Aorta (tissue), 5 donors: ENCODE measurements at places on chromosomes 7 and 10. TPM values are rescaled to one million over a fixed set of nuclear protein-coding genes. Genes with fewer than 3 reads are reported as not detected.

DNA sequence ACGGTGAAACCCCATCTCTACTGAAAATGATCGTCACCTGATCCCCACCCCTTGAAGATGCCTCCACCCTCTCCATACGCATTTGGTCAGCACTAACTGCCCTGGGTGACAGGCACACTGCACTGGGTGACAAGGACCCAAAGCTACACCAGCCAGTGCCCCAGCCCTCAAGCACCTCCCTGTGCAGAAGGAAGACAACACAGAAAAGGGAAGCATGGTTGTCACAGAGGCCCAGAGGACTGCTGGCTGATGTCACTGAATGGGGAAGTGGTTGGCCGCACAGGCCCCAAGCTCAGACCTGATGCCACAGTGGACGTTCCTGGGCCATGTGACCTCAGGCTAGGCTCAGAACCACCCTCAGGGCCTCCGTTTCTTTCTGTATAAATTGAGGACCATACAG, 4.2 kb upstream of the PILRA start:
- DNase-seq = peak; percentile 90

DNA sequence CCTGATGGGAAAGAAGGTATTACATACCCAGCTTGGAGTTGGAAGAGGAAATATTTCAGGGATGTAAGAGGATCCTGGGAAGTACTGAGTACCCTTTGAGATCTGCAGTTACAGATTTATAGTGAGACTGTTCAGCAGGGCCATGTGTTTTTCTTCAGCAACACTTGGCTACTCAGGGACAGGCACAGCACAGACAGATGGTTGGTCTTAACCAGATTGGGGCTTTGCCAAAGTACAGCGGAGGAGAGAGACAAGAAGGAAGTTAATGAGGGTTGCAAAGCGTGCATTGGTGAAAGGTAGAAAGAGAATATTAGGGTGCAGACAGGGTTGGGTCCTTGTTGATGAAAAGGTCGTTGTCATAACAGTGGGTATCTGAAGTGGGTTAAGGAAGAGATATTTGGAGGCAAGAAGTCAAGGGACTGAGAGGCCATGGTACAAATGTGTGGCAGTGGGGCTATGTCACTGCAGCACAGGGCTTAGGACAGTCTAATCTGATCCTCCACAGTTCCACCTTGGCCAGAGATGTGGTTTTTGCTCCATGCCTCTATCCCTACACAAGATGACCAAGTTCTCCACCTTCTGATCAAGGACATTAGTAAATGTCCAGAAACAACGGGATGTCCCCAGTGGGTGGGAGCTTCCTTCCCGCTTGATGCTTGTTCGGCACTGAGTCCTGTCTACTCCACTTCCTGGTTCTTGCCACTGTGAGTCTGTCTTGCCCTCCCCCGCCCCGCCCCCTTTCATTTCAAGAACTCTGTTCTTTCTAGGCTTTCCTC, 18.9 kb upstream of the DNAJC1 start:
- DNase-seq = no peak

GRCh38 chr7:140192620-140193019, 15.8 kb upstream of the KDM7A start:
- no peak for DNase-seq

Gene CCDC146
- total RNA-seq = 8.9 TPM
